ENCODE measurements at places on chromosomes 3 and 15. TPM values are rescaled to one million over a fixed set of nuclear protein-coding genes. Genes with fewer than 3 reads are reported as not detected.

TEX9 gene
- 28.2 TPM for total RNA-seq

DUOX1 gene
- total RNA-seq = not detected

C3orf52 gene
- total RNA-seq = 0.63 TPM

ARNT2 gene
- 69.2 TPM for total RNA-seq

RNF168 gene
- 23.5 TPM for total RNA-seq

BCHE gene
- 14.1 TPM for total RNA-seq
